ENCODE measurements at places on chromosomes 3 and 15. TPM values are rescaled to one million over a fixed set of nuclear protein-coding genes. Genes with fewer than 3 reads are reported as not detected.

RHCG gene
- not detected for total RNA-seq

SPSB4 gene
- total RNA-seq = under 0.01 TPM

KBTBD12 gene
- not detected for total RNA-seq

IP6K2 gene
- total RNA-seq = 31.1 TPM

TMEM207 gene
- total RNA-seq = not detected

FSD2 gene
- total RNA-seq = not detected

ZFAND6 gene
- total RNA-seq = 207 TPM

PRKCD gene
- total RNA-seq = 1.9 TPM

IL17RB gene
- 0.13 TPM for total RNA-seq

PAK6 gene
- not detected for total RNA-seq

SCAPER gene
- total RNA-seq = 7.7 TPM

SEMA3B gene
- 0.26 TPM for total RNA-seq

P2RY14 gene
- not detected for total RNA-seq

ZNF774 gene
- total RNA-seq = 0.64 TPM

BSN gene
- under 0.01 TPM for total RNA-seq

ROBO2 gene
- not detected for total RNA-seq

GPR27 gene
- not detected for total RNA-seq

CCNB2 gene
- total RNA-seq = 9.5 TPM

TGM5 gene
- not detected for total RNA-seq

ANKUB1 gene
- total RNA-seq = under 0.01 TPM

ACOX2 gene
- total RNA-seq = 1.6 TPM

SLC22A14 gene
- under 0.01 TPM for total RNA-seq

CCDC13 gene
- 0.13 TPM for total RNA-seq

CTXN2 gene
- not detected for total RNA-seq

ZPLD1 gene
- not detected for total RNA-seq

THAP10 gene
- total RNA-seq = 1.4 TPM

KCNMB3 gene
- total RNA-seq = 2.1 TPM

HTR3E gene
- not detected for total RNA-seq

ACTC1 gene
- not detected for total RNA-seq

IGSF10 gene
- total RNA-seq = not detected

KIF15 gene
- 2.9 TPM for total RNA-seq

KBTBD8 gene
- total RNA-seq = 1.8 TPM

KIF23 gene
- total RNA-seq = 20.4 TPM

PEX5L gene
- not detected for total RNA-seq

PIERCE2 gene
- 0.89 TPM for total RNA-seq

FRMD5 gene
- 1.5 TPM for total RNA-seq

CHRFAM7A gene
- 0.76 TPM for total RNA-seq

LEO1 gene
- 19.9 TPM for total RNA-seq
